AG09319 (cell line): ENCODE measurements at places on chromosomes 5 and 9.
A peak's percentile ranks its signal among the peaks of the same experiment; 100 is the strongest.

- no peak for DNase-seq
These were observed 124.4 kb downstream of the RFK start for GRCh38 chr9:76269789-76270188.

GRCh38 chr9:106420511-106420944, 442.4 kb upstream of the ZNF462 start:
- DNase-seq, result peak; percentile 19

DNA sequence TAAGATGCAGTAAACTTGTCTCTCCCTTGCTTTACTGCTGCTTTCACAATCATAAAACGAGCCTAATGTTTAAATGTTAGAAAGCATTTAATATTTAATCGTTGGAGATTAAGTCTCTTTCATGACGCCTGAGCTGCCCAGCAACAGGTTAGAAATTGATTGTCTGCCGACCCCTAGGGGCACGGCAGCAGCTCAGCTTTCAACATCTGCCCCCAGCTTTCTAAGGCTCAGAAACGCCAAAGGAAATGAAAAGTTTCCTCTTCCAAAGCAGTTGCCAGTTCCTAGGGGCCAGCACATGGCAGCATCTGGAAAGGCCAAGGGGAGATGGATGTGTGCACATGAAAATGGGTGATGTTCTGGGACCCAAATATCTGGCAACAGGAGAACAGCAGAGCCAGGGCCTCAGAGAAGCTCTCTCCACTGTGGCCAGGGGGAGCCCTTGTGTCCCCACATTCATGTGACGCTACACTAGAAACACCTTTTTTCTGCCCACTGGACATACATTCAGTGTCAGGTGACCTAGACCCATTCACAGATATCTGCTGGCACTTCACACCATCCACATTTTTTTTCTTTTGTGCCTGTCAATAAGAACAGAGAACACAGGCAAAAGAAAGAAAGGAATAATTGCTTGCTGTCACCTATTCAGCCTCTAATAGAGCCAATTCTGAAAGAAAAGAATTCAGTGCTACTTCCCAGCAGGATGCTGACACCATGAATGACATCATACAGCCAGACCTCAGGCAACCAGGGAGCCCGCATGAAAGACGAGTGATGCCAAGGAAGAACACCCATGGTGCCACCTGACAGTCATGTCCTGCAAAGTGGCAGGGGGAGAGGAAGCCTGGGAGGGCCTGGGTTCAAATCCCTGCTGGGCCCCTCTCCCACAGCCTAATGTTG, 205.0 kb upstream of the TAS2R1 start:
- DNase-seq, result no peak

- DNase-seq, result no peak
These were observed 31.9 kb downstream of the OR2K2 start for GRCh38 chr9:111298111-111298510.

- DNase-seq, result no peak
These were observed 415.2 kb upstream of the TRPC7 start for GRCh38 chr5:136780518-136780917.

DNA sequence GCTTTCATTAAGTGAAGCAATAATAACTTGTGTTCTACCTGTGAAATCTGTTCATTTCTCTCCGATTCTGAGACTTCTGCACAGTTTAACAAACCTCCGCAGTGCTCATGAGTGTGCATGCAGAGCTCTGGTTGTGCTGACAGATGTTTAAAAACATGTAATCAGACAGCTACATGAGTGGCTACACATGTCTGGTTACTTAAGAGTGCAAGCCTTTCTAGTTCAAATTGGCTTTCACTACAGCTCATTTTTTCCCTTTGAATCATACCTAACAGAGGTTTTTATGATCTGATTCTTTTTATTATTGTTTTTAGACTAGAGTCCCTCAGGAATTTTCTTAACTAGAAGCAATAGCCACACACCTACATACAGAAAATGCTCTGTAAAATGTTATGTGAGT, 310.2 kb downstream of the ARRDC3 start:
- no peak for DNase-seq

- no peak for DNase-seq
These were observed 2.5 kb downstream of the JADE2 start for GRCh38 chr5:134527961-134528424.

- no peak for DNase-seq
These were observed 103.2 kb upstream of the SPATA31D4 start for GRCh38 chr9:81824802-81825730.

DNA sequence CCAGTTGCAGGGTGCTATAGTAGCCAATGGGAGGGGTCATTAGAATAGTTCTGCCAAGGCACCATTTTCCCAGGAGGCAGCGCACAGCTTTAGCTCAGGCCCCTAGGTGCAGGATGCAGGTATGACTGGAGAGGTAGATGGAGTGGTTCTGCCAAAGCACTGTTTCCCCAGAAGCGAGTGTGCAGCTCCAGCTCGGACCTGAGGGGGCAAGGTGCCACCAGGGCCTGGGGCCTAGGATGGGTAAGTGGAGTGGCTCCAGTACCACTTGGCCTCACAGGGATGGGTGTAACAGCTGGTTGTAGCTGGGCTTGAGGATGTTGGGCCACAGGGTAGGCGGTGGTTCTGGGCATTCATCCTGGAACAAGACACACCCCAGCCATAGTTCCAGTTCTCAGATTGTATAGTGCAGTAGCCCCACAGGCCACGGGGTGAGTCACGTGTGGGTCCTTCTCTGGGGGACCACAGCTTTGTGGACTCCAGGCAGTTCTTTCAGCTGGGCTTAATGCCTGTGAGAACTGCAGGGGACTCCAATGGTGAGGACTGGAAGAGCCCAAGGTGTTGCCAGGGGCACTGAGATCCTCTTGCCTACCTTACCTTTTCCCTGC, 185.5 kb upstream of the ANKH start:
- DNase-seq, result no peak

- no peak for DNase-seq
These were observed 22.4 kb downstream of the GRAMD2B start for GRCh38 chr5:126445502-126446174.

DNA sequence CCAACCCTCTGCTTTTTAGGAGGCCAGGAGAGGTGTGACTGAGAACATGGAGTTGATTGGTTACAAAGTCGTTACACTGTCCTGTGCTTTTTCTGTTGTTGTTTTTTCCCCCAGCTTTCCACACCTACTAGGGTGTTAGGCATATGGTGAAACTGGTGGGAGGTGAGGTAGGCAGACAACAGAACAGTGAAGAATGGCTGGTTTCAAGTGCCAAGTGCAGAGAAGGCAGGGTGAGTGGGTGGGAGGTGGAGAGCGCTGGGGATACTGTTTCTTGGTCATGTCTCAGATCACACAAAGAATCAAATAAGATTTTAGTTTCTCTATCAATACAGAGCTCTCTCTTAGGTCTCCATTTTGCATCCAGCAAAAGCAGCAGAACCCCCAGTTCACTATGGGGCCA, 2.2 kb upstream of the SPTAN1 start:
- no peak for DNase-seq

DNA sequence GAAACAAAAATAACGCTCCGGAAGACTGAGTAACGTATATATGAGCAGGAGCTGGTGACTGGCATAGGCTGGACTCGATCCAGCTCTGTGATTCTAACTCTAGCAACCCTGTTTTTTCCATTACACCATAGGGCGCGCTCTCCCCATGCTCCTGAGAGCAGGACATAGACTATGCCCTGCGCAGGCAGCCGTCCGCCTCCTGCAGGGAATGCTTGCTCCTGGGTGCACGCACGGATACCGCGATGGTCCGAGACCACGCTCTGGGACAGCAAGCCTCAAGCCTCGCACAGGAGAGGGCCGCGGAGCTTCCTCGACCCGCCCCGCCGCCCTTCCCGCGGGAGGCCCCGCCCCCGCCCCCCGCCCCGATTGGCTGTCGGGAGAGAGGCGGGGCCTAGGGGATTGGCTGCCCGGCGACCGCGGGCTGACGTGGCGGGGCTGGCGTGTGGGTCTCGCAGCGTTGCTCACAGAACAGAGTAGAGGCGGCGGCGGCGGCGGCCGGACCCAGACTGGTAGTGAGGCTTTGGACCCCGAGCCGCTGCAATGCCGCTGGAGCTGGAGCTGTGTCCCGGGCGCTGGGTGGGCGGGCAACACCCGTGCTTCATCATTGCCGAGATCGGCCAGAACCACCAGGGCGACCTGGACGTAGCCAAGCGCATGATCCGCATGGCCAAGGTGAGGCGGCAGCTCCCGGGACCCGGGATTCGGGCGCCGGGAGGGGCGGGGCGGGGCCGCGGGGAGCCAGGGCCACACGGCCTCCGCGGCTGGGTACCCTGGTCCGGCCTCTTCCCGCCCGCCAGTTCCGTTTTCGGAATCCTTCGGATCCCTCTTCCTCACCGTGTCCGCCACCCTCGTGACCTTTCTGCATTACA, at the start of gene NANS:
Gene NANS, plus strand, starts transcription at position 464 of the 869 bp plus-strand sequence. Its CDS starts 77 bp downstream, at position 541.
- peak; percentile 67 for DNase-seq

DNA sequence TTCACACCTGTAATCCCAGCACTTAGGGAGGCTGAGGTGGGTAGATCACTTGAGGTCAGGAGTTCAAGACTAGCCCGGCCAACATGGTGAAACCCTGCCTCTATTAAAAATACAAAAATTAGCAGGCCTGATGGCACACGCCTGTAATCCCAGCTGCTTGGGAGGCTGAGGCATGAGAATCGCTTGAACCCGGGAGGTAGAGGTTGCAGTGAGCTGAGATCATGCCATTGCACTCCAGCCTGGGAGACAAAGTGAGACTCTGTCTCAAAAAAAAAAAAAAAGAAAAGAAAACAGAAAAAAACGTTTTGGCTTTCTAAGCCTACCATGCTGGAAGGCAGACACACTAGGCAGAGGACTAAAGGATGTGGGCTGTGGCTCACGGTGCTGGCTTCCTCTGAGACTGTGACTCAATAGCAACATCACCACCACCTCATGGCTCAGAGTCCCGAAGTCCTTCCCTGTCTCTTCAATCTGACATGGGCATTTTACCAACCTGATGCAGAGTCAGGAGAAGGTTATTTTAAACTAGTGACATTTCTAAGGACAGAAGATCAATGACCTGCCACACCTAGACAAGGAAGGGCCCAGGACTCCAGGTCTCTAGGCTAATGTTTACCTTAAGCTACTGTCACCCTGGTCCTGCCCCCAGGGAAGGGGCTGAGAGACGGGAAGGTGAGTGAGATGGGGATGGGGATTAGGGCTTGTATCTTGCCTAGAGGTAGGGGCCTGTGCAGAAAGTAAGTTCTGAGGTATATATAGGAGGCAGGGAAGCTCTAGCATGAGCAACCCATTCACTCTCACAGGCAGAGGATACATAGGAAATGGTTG, 3.7 kb downstream of the ECSCR start:
- no peak for DNase-seq

DNA sequence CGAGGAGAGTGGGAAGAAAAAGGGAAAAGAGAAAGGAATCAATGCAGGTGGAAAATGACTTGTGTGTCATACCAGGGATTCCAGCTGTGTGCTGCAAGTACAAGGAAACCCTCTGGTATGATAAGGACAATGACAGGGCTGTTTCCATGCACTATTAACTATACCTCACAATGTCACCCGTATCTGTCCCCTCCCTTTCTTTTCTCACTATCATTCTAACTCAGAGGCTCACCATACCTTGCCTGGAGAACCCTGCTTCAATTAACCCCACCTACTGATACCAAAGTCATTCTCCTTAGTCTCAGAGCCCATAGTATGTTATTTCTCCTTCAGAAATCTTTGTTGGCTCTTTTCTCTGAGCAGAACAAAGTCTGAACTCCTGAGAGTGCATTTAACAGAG, 236.2 kb upstream of the NREP start:
- no peak for DNase-seq

- peak; percentile 43 for DNase-seq
These were observed 85.3 kb upstream of the ADRB2 start for GRCh38 chr5:148740966-148741742.

- no peak for DNase-seq
These were observed 86.9 kb downstream of the UGCG start for GRCh38 chr9:111983484-111983908.

- DNase-seq, result no peak
These were observed 14.6 kb upstream of the FBXW2 start for GRCh38 chr9:120807607-120808379.

GRCh38 chr5:943201-943917, 50.7 kb downstream of the TRIP13 start:
- no peak for DNase-seq

- DNase-seq, result no peak
These were observed 51.5 kb downstream of the PSD2 start for GRCh38 chr5:139847091-139847490.

DNA sequence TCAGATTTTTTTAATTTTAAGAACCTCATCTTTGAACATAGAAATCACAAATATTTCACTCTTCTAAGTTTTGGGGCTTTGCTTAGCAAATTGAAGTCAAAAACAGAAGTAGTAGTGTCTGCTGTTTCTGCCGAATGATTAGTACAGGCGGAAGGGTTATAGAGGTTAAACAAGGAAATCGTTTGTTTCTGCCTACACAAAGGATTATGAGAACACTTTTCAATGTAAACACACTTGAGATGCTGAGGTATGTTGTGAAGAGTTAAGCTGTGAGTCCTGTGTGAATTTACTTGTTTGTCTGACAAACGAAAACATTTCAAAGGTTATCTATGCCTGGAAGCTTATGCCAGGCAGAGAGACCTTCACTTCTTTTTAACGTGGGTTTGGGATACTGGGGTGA, 224.8 kb downstream of the CETN3 start:
- DNase-seq, result no peak

DNA sequence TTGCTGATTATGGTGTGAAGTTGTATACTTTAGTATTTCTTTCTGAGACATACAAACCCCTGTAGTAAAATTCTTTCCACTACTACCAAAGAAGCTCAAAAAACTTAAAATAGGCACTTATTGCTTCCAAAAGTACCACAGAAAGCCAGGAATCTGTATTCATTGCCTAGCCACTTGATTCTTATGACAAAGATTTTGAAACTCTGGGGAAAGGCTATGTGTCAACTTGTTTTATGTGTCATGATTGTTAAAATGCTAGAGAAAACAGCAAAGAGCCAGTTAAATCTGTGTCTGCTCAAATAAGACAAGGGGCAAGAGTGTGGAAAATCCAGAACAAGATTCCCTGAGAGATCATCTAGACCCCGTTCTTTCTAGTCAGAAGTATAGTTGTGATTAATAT, 6.0 kb downstream of the KIF2A start:
- DNase-seq, result no peak

- DNase-seq, result no peak
These were observed 127.0 kb downstream of the ADAMTS12 start for GRCh38 chr5:33764786-33765185.

GRCh38 chr5:446883-447263, 3.9 kb downstream of the EXOC3 start:
- no peak for DNase-seq

GRCh38 chr5:61334868-61335615, 3.0 kb downstream of the ZSWIM6 start:
- peak; percentile 56 for DNase-seq

DNA sequence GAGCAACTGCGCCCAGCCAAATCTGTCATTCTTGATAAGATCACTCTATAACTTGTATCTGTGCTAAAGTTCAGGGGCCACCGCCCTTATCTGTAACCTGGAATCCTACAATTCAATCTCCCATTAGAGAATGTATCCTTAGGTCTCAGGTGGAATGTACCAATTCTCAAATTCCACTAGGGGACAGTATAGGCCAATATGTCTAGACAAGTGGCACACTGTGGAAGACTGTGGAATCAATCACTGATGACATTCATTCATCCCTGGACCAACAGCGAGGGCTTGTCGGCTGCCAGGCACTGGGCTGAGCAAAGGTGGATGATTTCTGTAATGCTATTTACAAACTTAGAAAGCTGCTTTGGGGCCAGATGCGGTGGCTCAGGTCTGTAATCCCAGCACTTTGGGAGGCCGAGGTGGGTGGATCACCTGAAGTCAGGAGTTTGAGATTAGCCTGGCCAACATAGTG, 28.7 kb upstream of the MEGF9 start:
- no peak for DNase-seq
